SK-N-MC (cell line): ENCODE measurements at places on chromosomes 7 and 10.

- no peak for DNase-seq
Measured at GRCh38 chr7:97272237-97272975, 154.9 kb downstream of the SDHAF3 start.

GRCh38 chr7:91345449-91345848 is 81.2 kb downstream of the FZD1 start:
- DNase-seq, result no peak

GRCh38 chr10:13942035-13942434 is 355.3 kb downstream of the PRPF18 start:
- DNase-seq, result no peak

GRCh38 chr7:157495594-157495993 is 158.8 kb downstream of the DNAJB6 start:
- DNase-seq, result no peak

GRCh38 chr7:150937848-150938561 is 40.1 kb downstream of the KCNH2 start:
- no peak for DNase-seq

DNA sequence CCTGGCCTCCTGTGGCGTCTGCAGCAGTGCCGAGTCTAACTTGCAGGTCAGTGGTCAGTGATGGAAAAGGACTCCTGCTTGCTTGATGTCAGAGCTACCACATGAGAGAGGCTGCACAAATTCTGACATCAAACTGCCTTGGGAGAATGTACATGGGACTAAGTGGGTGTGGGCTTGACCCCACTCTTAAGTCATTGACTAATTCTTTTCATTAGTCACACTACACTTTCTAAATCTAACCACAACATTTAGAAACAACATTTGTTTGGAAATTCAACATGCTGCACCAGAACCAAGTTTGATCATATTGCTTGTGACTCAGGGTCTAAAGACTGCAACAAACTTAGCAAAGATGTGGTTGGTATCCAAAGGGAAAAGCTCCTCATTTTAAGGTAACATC is 24.4 kb upstream of the CDC14C start:
- no peak for DNase-seq

DNA sequence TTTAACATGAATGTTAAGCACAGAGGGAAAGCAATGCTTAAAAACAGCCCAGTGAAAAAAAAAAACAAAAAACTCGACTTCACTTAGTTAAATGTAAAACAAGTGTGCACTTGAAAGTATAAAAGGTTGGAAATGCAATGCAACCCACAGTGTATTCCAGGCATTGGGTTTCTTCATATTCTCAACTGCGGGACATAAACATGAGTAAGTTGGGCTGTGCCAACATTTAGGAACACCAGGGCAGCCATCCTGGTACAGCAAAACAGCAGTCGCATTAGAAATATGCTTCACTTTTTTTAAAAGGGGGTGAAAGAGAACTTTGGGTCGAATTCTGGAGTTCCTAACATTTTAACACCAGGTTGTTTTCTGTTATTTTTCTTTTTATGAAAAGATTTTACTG is 937 bp downstream of the STEAP1 start:
- no peak for DNase-seq

DNA sequence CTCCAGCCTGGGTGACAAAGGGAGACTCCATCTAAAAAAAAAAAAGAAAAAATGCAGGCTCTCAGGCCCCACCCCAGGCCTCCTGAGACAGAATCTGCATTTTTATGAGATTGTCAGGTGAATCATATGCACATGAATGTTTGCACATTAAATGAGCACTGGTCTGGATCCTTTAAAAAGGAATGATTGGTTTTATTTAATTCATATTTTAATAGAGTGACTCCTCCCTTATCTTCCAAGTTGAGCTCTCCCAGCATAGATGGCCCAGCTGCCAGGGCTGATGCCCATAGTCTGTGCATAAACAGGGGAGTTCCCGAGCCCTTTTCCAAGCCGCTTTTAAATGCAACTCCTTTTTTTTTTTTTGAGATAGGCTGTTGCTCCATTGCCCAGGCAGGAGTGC is 28.5 kb downstream of the CUX1 start:
- no peak for DNase-seq

GRCh38 chr7:99638731-99639130 is 22.0 kb downstream of the ZSCAN25 start:
- no peak for DNase-seq

DNA sequence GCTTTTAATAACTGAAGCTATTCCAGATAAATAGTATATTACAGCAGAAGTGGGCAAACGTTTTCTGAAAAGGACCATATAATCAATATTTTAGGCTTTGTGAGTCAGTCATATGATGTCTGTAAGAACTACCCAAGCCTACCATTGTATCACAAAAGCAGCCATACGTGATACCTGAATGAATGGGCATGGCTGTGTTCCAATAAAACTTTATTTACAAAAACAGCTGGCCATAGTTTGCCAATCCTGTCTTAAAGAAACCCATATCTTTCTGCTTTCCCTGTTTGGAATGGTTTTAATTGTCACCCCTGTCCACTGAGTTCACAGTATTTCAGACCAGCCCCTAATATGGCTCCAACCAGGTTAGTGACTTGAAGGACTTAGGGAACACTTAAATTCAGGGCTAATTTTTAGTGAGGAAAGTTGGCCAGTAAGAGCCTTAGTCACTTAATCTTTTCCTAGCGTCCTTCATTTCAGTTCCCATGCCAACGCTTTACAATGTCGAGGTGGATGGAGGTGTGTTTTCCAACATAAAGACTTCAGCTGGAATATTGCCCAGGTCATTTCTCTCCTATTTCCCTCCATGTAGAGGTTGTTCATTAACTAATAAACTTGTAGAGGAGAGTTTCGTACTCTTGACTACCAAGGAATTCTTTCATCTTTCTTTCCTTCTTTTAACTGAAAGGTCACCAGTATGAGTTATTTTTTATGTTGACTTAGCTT is 184.5 kb downstream of the TRIL start:
- DNase-seq, result no peak

DNA sequence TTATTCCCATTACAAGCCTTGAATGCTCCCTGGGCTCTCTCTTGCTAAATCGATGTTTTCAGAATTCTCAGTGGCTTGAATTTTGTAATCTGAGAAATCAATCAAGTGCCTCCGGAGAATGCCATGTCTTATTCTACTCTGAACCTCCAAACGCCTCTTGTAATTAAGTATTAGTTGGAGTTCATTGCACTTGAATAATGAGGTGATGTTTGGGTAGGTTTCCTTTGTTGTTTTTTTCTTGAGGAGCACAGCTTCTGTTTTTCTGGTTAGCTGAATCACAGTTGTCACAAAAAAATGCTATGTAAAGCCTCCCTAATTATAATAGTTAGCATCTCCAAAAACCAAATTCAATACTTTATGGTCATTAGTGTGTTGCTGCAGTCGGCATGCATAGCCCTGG is 100.3 kb downstream of the PLPP4 start:
- DNase-seq, result no peak

DNA sequence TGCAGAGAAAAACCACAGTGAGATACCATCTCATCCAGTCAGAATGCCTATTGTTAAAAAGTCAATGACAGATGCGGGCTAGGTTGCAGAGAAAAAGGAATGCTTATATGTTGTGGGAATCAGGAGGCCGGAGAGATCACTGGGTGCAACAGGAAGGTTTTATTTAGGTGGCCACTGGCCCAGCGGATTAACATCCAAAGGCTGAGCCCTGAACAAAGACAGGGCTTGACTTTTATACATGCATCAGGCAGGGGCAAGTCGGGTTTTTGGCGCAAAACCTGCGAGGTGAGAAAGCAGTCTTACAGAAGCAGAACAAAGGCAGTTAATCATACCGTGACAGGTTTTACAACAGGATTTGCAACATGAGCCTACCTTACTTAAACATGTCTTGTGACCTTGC is 620 bp downstream of the ZNF117 start:
- no peak for DNase-seq

- no peak for DNase-seq
Measured at GRCh38 chr10:74194545-74194944, 43.5 kb downstream of the ADK start.

- no peak for DNase-seq
Measured at GRCh38 chr10:45410807-45411606, 37.0 kb downstream of the ALOX5 start.

- no peak for DNase-seq
Measured at GRCh38 chr10:100653957-100654781, 91.2 kb upstream of the PAX2 start.

- DNase-seq, result no peak
Measured at GRCh38 chr10:131746785-131747184, 154.0 kb upstream of the PPP2R2D start.

DNA sequence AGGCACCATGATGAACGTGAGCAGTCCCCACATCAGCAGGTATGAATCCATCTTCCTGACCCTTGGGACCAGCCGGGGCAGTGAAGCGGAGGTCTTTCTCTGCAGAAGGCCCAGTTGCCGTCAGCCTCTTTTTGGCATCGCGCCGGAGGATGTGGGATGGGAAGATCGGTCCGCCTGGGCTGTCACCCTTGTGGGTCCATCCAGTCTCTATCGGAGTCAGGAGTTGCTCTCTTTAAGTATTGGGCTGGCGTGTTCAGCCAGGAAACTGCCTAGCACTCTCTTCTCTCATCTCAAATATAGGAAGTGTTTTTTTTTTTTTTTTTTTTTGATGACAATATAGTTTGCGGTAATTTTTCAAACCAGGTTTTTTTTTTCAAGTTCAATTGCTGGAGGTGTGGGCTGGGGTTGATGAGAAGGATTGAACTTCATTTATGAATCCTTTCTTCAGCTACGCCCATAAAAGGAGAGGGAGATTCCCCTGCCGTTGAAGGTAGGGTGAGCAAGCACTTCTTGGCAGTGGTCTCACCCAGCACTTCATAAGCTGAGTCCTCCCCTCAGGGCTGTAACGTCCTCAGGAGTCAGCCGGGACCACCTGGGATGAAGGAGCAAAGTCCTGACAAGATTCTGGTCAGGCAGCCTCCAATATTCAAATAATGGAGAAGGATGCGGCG is at the start of gene IL2RA:
Gene IL2RA, minus strand, starts transcription at position 267 of the 671 bp plus-strand sequence. Its CDS starts 216 bp downstream, at position 51.
- no peak for DNase-seq

DNA sequence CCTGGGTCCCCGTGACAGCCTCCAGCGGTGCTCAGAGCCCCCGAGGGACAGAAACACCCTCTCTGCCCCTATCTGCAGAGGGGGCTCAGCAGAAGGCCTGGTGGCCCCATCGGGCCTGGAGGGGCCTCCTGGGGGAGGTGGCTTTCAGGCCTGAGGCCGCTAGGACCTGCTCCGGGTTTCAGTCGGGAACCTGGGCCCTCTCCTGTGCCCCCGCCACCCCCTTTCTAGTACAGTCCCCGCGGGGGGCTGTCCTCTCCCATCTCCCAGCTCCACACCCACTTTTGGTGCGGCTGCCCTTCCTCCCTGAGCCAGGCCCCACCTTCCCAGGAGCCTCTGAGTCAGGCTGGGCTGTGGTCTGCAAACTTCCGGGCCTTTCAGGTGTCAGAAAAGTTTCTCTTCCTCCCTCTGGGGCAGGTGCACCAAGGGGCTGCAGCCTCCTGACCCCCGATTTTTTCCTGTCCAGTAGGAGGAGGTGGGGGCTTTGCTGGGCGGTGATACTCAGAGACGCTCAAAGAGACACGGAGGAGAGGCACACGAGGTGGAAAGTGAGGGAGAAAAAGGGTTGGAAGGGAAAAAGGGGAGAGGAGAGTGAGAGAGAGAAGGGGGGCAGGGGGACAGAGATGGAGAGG is 692 bp downstream of the CARD11 start:
- DNase-seq, result no peak

DNA sequence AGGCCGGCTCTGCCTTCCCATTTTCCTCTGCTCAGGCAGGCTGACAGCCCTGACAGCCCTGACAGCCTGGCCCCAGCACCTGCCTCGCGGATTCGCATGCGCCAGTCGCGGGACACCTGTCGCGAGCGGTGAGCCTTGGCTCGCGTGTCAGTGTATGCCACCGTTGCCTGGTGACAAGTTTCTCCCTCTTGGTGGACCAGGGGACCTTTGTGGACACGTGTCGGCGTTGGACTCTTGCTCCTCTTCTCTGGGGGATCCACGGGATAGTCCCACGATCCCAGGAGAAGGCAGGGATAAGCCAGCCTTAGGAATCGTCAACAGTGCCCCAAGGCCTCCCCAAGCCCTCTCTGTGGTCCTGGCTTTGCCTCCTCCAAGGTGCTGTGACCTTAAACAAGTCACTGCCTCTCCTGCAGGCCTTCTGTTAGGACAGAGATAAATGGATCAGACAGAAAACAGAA is 18.1 kb upstream of the ZNF273 start:
- DNase-seq, result no peak

GRCh38 chr7:2090526-2091520 is 141.9 kb downstream of the MAD1L1 start:
- DNase-seq, result no peak

DNA sequence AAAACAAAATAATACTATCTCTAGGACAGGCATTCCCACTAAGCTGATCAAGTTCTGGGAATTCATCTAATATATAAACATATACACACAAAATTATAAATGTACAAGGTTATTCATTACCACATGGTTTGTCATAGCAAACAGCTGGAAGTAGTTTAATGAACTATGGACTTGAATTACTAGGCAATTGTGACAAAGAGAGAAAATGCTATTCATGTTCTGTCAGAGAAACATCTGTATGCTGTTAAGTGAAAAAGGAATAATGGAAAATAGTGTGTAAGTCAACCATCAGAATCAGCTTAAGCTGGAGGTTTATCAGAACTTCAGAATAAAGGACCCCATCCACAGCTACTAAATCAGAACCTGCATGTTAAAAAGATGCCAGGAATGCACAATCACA is 2.8 kb downstream of the ZNF248 start:
- DNase-seq, result no peak

- DNase-seq, result no peak
Measured at GRCh38 chr7:126442908-126443307, 809.8 kb downstream of the GRM8 start.

DNA sequence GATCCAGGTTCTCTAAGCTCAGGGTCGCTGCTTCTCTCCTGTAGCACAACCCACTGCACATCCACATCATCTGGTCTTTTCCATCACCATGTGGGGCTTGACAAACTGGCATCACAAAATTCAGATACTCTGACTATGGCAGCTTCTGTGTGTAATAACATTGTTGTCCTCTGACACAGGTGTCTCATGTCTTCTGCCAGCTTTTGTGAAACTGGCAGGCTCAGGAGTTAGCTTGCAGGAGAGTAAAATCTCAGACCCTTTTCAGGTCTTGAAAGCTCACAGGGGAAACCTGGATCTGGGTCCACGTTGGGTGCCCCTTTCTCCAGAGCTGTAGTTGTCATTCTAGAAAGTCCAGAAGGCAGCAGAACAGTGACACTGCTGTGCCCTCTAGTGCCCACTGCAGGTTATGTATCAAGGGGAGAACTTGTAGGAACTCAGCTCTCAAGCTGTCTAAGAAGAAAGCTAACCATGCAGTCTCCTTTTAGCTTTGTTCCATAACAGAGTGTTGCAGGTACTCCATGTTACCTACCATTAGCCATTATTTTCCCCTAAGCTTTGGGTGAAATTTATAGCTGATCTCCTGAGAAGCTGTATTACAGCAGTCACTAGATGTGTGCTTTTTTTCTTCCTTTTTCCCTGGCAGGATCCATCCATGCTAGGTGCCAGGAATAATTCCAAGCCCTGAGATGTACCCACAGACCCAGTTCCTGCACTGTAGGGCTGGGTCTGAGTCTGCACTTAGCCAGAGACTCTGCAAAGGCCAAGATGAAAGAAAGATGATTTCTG is 102.7 kb downstream of the ZNF248 start:
- no peak for DNase-seq
